ENCODE measurements at places on chromosomes 1 and 21.

- peak; percentile 52 for DNase-seq
Observed at GRCh38 chr1:225766967-225767633, 10.5 kb upstream of the SRP9 start.

GRCh38 chr1:221734187-221734586 is 7.7 kb downstream of the DUSP10 start:
- no peak for DNase-seq

DNA sequence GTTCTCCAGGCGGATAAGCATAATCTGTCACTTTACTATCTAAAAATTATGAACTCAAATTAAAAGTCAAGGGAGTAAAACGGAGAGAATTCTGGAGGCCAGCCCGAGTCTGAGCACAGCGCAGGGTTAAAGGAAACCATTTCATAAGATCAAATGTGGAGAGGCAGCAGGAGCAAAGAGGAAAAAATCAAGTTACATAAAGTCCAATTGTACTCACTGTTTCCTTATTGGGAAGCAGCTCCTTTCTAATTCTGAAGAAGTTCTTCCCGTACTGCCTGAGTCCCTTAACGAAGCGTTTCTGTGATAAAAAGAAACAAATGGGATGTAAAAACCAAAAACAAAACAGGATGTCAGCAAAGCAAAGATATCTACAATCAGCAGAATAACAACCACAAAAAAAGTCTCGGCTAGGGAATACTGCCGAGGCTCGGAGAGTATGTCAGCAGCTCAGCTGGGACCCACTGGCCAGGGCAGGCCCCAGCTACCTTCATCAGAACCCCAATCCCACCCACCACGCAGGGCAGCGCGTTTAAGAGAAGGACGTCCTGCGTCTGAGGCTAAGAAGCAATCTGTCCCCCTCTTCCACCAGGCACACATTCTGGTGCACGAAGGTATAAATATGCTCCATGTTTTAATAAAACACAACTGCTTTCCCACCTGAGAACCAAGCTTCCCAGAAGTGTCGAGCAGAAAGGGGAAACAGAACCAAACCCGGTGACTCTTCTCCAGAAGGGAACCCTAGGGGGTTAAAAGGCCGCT is 104.8 kb downstream of the SLC45A1 start:
- DNase-seq = peak; percentile 37

DNA sequence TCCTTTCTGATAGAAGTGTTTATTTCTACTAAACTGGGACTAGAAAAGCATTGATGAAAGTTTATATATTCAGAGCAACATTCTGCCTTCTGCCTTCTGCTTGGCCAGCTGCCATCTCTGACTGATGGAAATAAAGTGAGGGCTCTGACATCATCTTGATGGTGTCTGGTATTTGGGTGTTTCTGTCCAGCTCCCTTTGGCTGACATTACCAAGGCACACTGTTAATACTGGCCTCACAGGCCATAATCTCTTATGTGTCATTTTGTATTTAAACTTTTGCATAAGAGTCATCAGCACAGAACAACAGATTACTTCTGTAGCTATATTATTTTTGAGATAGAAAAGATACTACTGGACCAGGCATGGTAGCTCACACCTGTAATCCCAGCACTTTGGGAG is 216.9 kb downstream of the RYR2 start:
- DNase-seq = no peak

DNA sequence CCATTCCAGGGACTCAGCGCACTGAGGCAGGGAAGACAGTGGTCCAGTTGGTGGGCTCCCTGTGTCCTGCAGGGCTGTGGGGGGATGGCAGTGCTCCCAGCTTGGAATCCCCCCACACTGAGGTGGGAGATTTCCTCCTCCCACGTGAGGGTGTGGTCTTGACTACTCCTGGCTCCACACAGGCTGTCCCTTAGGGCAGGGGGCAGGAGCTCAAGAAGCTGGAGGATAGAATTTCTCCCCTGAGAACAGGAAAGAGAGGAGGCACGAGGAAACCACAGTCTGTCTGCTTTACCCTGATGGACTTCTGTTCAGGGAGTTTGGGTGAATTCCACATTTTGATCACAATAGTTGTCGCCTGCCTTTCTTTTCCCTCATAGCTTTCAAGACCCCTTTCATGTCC is 62.1 kb downstream of the CACNA1E start:
- DNase-seq = no peak

GRCh38 chr1:53572065-53572814 is 113.0 kb downstream of the DMRTB1 start:
- DNase-seq = peak; percentile 43

- DNase-seq = no peak
Observed at GRCh38 chr1:92188436-92189255, 29.1 kb upstream of the C1orf146 start.

GRCh38 chr1:98399218-98399617 is 262.3 kb upstream of the SNX7 start:
- DNase-seq = no peak

- DNase-seq = no peak
Observed at GRCh38 chr1:55443175-55443915, 228.2 kb upstream of the USP24 start.

DNA sequence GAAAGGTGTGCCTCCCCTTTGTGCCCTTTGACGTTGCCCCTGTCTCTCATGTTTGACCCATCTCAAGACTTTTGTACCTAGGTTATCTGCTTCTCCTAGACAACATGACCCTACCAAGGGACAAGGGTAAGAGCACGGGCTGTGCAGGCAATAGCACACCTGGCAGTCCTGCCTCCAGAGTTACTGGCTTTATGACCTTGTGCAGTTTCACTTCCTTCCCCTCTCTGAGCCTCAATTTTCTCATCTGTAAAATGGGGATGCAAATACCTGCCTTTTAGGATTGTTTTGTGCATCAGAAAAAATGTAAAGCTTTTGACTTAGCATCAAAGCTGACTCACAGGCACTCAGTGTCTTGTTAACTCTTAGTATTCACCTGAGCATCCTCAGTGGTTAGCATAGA is 36.4 kb downstream of the ELK4 start:
- DNase-seq = no peak

- DNase-seq = peak; percentile 11
Observed at GRCh38 chr1:162327144-162327787, 49.4 kb downstream of the SPATA46 start.

DNA sequence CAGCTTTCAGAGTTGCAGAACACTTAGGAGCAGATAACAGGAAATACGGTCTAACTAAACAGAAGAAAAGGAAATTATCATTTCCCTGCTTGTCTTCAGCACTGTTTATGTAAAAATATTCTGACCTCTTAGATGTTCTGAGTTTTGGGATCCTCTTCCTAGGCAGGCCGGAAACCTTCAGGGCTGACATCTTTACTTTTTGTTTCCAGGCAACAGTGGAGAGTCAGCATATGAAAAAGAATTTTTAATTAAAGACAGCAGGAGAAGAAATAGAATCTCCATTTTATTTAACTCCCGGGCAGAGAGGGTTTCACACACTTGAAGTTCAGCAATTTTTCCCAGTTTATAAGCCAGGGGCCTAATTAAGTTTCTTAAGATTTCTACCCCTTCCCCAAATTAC is 5.1 kb upstream of the RIPPLY3 start:
- no peak for DNase-seq

- DNase-seq = no peak
Observed at GRCh38 chr1:198117267-198117666, 39.5 kb upstream of the NEK7 start.

DNA sequence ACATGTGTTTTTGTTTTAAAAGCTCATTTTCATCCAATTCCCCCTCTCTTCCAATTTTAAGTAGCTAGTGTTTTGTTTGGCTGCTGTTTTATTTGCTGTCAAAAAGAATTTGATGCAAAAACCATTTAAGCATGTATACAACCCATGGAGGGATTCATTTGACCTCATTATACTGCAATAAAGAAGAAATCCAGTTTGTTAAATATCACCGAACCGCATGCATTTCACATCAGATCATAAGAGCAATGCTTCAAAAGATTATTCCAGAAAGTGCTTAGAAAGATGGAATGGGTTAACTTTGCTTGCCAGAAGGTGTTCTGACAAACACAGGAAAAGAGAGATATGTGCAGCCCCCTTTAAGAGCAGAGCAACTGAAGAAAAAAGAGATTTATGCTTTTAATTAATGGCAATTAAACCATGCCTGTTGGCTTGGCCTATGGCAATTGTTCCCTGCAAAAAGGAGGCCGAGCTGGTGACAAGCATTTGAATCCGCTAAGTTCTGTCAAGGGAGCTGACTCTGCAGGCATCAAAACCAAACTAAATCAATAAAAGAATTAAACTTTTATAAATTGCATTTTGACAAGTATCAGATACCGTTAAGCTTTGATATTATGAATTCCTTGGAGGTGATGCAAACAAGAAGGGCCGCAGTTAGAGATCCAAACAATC is 14.4 kb upstream of the BARHL2 start:
- DNase-seq = no peak

DNA sequence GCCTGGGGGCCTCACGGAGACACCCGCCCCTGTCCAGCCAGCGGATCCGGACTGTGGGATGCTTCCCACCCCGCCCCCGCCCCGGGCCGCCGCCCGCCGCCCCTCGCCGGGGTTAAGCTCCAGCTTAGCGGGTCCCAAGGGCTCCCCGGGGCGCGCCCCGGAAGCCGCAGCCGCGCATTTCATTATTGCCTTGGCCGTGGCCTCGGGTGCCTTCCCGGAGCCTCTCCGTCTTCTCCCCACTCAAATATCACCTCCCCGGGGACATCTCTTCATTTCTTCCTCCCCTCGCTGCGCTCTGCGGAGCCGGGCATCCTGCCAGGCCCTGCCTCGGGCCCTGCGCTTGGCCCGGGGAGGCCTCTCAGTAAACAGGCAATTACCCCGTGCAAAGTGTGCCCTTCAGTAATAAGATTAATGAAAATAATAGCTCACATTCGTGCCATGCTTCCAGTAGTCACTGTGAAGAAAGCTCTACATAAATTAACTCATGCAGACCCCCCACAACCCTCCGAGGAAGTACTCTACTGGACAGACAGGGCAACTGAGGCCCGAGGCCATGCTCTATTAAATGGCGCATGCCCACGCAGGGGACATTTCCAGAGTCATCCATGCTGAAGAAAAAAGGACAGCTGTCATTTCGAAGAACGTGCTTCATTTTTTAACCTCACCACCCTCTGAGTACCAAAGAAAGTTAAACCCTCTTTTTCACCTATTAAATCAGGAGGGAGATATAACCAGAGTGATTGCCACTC is 49.9 kb upstream of the LAPTM5 start:
- no peak for DNase-seq

GRCh38 chr1:39164256-39164655 is 40.2 kb upstream of the MACF1 start:
- no peak for DNase-seq

GRCh38 chr1:119329541-119330461 is 38.8 kb upstream of the HAO2 start:
- DNase-seq = no peak

DNA sequence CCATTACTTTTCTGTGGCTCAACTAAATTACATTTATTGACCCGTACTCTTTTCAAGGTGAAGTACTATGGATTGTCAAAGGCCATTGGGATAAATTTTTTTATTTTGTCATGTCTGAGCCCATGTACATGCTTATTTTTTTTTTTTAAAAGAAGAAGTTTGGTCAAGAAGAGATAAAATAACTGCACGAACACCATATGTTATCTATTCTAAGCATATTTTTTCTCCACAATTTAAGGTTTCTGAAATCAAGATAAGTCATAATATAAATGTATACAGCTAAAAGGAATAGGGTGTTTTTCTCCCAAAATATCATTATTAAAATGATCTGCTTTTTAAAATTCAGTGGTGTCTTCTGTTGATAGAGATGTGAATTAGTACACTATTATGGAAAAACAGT is 35.0 kb upstream of the SH2D1B start:
- DNase-seq = peak; percentile 61

DNA sequence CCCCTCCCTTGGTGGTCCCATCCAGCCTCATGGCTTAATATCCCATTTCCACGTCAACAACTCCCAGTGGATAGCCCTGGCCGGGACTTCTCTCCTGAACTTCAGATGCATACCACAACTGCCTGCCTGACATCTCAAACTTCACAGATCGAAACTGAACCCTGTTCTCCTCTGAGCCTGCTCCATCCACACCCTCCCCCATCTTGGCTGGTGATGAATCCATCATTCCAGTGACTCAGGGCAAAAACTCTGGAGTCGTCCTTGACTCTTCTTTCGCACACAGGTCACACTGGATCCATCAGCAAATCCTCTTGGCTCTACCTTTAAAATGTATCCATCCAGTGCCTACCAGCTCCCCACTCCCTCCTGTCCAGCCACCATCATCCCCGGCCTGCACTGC is 3.9 kb downstream of the TAS1R2 start:
- no peak for DNase-seq

GRCh38 chr1:156709757-156710489 is 4.5 kb upstream of the CRABP2 start:
- no peak for DNase-seq

DNA sequence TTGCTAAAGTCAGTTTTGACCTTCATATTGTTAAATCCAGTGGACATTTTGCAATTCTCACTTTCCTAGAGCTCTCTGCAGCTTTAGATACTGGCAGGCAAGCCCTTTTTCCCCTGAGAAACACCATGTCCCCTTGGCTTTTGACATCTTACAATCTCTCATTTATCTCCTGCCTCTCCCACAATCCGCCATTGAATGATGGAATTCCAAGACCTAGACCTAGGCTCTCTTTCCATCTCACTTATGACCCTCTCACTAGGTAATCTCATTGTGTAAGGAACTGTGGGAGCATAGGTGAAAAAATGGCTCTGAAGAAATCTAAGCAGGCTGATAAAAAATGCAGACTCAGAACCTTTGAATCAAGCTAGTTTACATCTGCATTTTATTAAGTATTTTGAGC is 2.0 kb downstream of the KYAT3 start:
- DNase-seq = no peak

- no peak for DNase-seq
Observed at GRCh38 chr1:182164273-182164672, 102.8 kb upstream of the ZNF648 start.

DNA sequence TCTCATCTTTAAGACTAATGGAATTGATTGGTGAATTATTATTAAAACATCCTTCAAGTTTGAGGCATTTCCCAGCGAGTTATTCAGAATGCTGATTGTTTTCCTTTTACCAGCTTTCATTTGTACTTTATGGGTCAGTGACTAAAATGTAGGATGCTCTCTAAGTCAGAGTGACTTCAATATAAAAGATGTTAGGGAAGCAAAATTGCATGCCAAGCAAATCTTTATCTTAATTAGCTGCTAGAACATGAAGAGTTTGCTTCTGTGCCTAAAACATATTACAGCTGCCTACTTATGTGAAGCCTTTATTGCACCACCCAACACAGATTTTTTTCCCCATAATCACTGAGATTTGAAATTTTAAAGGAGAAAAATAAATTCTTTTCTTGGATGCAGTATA is 79.8 kb upstream of the CYYR1 start:
- no peak for DNase-seq
